ENCODE measurements at places on chromosomes 1 and 21. TPM values are rescaled to one million over a fixed set of nuclear protein-coding genes. Genes with fewer than 3 reads are reported as not detected.

The PLA2G2C gene
- polyA plus RNA-seq, result 0.07 TPM

The TRIM17 gene
- 1.1 TPM for polyA plus RNA-seq

The TBX15 gene
- not detected for polyA plus RNA-seq

The DNALI1 gene
- 1.3 TPM for polyA plus RNA-seq

The S100A2 gene
- 3,591 TPM for polyA plus RNA-seq

The JAM2 gene
- polyA plus RNA-seq, result 3.8 TPM

The CD58 gene
- 21.2 TPM for polyA plus RNA-seq

The TRAF5 gene
- 4.9 TPM for polyA plus RNA-seq

The S100A7 gene
- polyA plus RNA-seq, result 689 TPM

The SPRR2A gene
- 4,263 TPM for polyA plus RNA-seq

The LCE1B gene
- not detected for polyA plus RNA-seq

The KRTAP7-1 gene
- not detected for polyA plus RNA-seq

The HSPB7 gene
- 6.6 TPM for polyA plus RNA-seq

The TRAF3IP3 gene
- 2.5 TPM for polyA plus RNA-seq

The RAP1GAP gene
- 12.2 TPM for polyA plus RNA-seq

The FCAMR gene
- 0.06 TPM for polyA plus RNA-seq

The KCNT2 gene
- polyA plus RNA-seq, result 0.49 TPM

The CADM3 gene
- polyA plus RNA-seq, result 1.1 TPM

The TRIM58 gene
- 0.15 TPM for polyA plus RNA-seq

The LPAR3 gene
- 5.2 TPM for polyA plus RNA-seq

The IGSF21 gene
- 0.06 TPM for polyA plus RNA-seq

The SYCP1 gene
- polyA plus RNA-seq, result not detected

The BRWD1 gene
- 7.1 TPM for polyA plus RNA-seq

The TMEM52 gene
- polyA plus RNA-seq, result 2.1 TPM

The CORT gene
- 0.20 TPM for polyA plus RNA-seq
